DMS 273 treated with DMSO at 0.1 percent for 48 hours (cell line): ENCODE measurements at places on chromosomes 3 and 15.

- DNase-seq = no peak
Observed at GRCh38 chr15:85312486-85312885, 67.9 kb upstream of the AKAP13 start.

DNA sequence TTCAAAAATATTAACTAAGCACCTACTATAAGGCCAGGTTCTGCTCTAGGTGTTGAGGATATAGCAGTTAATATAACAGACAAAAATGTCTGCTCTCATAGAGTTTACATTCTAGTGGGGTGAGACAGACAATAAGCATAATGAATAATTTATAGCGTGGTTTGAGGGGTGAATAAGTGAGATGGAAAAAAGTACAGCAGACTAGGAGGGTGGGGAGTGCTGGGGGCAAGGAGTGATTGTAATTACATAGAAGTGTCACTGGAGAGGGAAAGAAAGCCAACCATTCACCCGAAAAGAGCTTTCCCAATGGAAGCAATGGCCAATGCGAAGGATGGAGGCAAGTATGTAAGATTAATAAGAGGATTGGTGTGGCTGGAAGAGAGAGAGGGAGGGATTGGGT is 552.9 kb upstream of the KCNMB2 start:
- DNase-seq = no peak

- DNase-seq = no peak
Observed at GRCh38 chr3:39294446-39295183, 14.8 kb upstream of the CX3CR1 start.

DNA sequence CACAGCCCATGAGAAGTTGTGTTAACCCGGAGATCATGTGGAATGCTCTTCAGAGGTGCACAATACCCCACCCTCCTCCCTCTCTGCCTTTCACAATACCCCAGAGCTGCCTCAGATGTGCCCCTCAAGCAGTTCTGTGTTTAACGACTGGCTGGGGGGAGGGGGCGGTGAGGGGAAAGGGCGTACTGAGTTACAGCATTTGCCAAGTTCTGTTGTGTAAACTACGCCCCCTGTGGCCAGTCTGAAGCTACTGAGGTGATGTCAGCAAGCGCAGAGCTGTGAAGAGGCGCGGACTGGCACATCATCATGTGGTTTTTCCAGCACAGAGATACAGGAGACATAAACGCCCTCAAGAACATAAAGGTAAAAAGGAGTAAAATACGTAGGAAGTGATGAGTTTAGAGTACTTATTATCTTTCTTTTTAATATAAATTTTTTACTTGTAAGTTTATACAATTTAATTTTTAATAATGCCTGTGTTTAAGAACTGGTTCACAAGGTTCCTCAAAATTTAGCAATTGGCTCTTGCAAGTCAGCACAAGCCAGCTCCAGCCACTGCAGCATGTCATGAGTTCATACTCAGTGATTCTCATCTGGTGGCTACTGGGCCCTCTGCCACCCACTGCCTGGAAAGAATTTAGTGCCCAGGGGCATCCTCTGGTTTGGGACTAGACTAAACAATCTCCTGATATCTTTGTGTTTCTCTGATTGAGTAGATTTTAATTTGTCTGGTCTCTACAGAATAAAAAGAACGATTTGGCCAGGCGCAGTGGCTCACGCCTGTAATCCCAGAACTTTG is 1.7 kb downstream of the EPB42 start:
- DNase-seq = no peak

DNA sequence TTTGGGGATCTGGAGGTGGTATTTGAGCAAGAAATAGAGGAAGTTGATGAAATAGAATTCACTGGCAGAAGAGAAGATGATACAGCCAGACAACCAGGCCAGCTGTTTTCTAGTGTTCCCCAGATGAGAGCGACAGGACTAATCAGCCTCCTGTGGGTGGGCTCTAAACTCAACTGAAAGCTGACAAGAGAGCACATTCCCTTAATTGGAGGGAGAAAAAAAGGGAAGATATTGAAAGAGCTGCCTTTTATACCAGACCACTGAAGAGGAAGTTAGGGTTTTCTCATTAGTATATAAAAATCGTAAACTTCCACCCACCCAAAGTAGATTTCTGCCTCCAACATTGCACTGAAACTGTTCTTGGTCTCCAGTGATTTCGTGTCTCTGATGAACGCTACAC is 6.5 kb upstream of the TM4SF19 start:
- no peak for DNase-seq

GRCh38 chr3:165784337-165784736 is 52.9 kb downstream of the BCHE start:
- no peak for DNase-seq

GRCh38 chr15:23565395-23566070 is at the start of gene MKRN3:
Gene MKRN3 (plus strand): TSS chr15:23565674. CDS start chr15:23565783, 109 bp downstream.
- DNase-seq = peak; percentile 72

DNA sequence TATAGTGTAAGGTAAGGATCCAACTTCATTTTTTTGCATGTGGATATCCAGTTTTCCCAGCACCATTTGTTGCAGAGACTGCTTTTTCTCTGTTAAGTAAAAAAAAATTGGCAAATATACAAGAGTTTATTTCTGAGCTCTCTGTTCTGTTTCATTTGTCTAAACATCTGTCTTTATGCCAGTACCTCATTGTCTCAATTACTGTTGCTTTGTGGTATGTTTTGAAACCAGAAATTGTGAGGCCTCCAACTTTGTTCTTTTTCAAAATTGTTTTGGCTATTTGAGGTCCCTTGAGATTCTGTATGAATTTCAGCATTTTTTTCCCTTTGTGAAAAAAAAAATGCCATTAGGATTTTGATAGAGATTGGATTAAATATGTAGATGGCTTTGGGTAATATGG is 150.5 kb downstream of the MINAR1 start:
- DNase-seq = no peak

DNA sequence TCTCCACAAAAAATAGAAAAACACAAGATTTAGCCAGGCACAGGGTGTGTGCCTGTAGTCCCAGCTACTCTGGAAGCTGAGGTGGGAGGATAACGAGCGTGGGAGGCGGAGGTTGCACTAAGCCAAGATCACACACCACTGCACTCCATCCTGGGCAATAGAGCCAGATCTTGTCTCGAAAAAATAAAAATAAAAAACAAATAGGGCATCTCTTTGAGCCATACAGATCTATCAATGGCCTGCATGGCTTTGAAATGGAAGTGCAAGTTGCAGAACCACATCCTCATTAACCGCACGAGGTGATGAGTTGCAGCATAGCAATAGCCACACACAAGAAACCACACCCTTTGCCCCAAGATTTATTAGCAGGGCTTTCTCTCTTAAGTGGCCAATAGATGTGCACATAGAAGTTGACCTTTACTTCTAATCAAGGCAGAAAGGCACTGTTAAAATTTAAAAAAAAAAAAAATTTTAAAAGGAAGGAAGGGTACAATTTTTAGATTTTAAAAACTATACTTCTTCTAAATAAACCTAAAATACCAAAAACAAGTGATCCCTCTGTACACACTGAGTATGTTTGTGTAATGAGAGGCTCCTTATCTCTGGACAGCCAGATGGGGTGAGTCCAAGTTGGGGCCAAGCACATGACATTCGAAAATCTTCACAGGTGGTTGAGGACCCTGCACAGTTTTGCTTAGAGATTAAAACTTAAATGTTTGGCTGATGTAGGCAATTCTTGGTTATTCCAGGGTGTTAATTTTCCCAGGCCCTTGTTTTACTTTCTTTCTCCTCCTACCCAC is 53.4 kb downstream of the FILIP1L start:
- DNase-seq = no peak
